ENCODE measurements at places on chromosomes 6 and 20.

DNA sequence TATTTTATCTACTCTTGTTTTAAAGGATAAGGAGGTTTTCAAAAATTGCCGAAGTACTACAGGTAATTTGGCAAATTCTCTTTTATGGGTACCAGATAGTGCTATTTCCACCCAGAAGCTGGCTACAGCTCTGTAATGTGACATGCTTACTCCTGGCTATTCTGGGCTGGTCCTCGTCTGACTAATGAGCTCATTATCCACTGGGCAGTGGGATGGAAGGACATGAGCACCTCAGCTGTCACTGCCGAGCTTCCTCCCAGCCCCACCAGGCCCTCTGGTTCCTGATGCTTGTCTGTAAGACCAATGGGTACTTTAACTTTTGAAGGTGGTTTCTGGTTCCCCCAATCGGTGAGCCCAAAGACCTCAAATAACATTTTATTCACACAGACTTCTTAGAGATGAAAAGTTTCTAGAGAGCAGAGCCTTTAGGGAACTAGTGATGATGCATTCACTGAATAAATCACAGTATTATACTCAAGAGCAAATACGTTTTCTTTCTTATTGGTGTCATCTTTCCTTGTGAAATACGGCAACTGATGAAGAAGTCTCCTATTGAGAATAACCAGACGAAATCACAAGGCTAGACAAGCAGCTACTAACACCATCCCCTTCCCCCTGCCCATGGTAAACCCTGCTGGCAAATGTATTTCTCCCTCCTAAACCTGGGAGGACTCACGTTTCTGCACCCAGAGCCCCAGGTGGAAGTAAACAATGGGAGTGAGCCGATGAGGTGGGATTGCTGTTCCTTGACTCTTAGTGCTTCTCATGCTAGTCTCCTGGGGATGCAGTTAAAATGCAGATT lies 80.8 kb downstream of the SLC22A3 start:
- DNase-seq = no peak

DNA sequence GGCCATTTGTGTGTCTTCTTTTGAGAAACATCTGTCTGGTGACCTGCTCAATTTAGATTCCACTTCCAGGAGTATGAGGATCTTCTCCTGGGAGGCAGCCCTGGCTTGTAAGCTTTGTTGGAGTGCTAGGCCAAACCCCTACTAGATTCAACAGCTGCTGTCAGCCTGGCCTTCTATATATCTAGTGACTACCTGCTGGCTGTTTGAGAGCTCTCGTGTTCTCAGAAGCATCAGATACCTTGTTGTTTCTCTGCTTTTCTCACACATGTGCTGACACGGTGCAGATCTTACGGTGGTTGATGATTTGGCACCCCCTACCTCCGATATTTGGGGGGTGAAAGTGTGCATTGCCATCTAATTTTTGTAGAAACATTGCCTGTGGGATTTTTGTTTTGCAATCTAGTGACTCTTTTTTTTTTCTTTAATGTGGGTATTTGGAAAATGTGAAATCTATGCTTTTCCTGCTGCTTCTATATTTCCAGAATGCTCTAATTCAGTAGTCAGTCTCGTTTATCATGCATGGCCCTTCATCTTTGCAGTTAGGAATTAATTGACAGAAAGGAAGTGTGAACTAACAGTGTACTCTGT lies 4.7 kb downstream of the CCN2 start:
- no peak for DNase-seq

DNA sequence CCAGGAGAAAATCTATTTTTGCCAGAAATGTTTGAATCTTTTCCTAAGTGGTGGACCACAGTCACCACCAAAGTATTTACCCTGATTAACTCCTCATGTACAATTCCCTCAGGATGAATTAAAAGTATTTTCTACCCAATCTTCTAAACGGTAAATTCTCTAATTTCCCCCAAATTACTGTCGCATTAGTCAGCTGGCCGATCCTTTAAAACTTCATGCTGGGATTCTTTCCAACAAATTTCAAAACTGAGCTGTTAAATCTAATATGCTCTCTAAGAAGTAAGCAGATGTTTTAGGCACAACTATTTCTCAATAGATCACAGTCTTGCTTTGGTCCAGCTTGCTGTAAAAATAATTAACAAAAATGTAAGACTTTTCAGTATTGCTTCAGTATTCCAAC lies 447.2 kb downstream of the FRK start:
- no peak for DNase-seq

DNA sequence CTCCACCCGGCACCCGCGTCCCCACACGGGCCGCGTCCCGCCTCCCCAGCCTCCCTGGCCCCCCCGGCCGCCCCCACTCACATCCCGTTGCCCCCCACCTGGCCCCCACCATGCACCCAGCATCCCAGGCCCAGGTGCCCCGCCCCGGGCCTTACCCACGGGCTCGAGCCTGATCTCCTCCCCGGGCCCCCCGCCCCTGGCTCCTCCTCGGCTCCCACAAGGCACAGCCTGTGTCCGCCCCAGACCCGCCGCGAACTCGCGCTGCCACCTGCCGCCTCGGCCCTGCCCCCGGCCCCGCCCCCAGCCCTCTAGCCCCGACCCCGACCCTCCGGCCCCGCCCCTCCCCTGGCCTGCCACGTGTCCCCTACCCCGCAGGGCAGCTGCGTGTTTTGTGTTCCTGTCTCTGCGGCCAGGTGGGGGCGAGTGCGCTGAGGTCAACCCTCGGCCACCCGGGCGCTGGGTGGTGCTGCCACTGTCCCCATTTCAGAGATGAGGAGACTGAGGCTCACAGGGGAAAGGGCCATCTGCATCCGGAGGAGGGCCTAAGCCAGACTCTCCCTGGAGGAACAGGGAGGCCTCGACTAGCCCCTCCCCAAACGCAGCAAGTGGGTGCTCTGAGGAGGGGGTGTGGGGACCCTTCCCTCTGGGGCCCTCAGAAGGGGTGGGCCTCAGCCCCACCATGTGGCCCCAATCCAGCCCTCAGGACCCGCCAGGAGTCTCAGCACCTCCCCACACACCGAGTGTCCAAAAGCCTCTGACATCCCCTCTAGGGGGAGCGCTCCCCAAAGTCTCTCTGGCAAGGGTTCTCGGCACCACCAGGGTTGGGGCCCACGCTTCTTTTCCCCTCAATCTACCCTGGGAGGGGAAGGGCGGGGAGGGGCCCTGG lies 99.8 kb downstream of the TAF4 start:
- no peak for DNase-seq

- DNase-seq = no peak
These were observed 26.4 kb upstream of the BHLHE23 start for GRCh38 chr20:63032861-63033793.

- DNase-seq = no peak
These were observed 520.2 kb downstream of the DOK5 start for GRCh38 chr20:54995553-54995952.

GRCh38 chr6:124780623-124781022 lies 181.6 kb upstream of the RNF217 start:
- DNase-seq = no peak

DNA sequence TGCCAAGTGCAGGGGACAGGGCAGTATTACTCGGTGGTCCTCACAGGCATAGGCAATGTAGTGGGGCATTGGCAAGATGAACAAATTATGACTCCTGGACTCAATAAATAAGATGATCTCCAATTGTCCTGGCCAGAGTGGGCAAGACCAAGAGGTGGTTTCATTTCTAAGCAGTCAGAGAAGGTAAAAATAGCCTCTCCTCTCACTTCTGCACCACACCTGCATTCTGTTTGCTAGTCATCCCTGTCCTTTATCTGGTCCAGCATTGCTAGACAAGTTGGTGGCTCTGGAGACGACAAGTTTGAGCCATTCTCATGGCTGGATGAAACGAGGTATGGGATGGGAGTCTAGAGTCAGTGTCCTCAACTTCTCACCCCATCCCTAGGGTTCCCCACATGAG lies 83.0 kb downstream of the BANF2 start:
- no peak for DNase-seq

DNA sequence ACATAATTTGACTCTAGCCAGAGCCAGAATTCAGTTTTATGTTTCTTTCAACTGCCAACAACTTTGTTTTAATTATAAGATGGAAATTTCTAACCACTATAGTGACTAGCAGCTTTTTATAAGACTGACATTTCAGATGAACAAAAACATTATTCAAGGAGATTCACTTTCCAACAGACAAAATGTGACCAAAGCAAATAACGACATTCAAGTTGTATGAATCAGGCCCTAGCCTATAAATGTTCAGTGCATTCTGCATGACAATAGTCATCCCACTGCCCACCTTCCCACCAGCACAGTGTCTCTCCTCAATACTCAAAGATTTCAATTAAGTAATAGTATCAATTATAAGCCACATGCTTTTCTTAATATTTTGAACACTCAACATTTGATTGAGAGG lies 200.7 kb downstream of the KHDC1L start:
- no peak for DNase-seq

GRCh38 chr6:89610149-89610642 lies 28.4 kb downstream of the LYRM2 start:
- peak; percentile 73 for DNase-seq

- no peak for DNase-seq
These were observed 49.1 kb downstream of the AKAP12 start for GRCh38 chr6:151288712-151289398.

GRCh38 chr20:60054716-60055634 lies 96.8 kb downstream of the CDH26 start:
- DNase-seq = no peak

GRCh38 chr20:46128310-46129151 lies 10.4 kb downstream of the CD40 start:
- DNase-seq = no peak

- no peak for DNase-seq
These were observed 45.8 kb upstream of the PNRC1 start for GRCh38 chr6:89034586-89035251.

DNA sequence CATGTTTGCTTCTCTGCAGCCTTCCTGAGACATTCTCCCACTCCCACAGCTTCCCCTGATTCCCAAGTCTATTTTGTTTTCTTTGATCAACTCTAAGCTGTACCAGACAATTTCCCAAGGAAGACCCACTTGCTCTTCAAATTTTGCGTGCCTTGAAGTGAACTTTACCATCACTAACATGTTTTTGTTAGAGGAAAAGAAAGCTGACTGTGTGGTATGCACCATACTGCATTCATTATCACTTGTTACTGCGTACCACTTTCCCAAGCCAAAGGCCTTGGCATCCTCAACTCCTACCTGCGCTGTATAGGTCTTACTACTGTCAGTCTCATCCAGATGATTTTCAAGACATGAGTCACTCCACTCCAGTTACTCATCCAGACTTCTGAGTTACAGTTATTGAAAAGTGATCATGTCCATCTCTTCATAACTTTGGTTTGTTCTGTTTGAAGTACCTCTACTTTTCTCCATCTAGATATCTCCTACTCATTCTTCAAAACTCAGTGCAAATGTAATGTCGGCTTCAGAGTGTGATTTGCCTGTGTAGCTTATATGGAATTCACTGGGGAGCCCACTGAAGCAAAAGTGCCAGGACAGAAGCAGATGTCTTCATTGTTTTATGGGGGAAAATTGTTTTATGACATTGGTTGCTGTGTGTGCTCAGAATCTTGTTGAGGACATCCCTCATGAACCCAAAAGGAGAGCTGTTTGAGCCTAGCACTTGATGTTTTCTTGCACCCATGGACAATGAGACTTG lies 5.2 kb downstream of the RPS12 start:
- no peak for DNase-seq

GRCh38 chr20:58693226-58694006 lies 816 bp downstream of the NPEPL1 start:
- no peak for DNase-seq

GRCh38 chr6:21598674-21599023 lies 5.1 kb downstream of the SOX4 start:
- no peak for DNase-seq

- no peak for DNase-seq
These were observed 67.6 kb upstream of the BACH2 start for GRCh38 chr6:90364286-90364685.

DNA sequence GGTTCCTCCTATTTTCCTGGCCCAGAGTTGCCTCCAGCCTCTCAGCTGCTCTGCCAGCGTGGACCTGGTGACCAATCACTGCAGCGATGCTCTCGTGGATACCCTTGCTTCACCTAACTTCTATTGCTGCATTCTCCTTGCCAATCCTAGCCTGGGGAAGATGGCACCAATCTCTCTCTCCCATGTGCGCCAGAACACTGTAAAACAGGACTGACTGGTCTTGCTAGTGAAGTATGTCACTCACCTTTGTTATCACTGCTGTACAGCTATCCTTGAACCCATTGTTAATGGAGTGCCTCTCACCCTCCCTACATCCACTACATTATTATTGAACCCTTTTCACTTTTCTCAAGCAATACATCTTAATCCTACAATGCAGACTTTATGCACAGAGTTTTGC lies 80.1 kb downstream of the LYRM4 start:
- DNase-seq = no peak

DNA sequence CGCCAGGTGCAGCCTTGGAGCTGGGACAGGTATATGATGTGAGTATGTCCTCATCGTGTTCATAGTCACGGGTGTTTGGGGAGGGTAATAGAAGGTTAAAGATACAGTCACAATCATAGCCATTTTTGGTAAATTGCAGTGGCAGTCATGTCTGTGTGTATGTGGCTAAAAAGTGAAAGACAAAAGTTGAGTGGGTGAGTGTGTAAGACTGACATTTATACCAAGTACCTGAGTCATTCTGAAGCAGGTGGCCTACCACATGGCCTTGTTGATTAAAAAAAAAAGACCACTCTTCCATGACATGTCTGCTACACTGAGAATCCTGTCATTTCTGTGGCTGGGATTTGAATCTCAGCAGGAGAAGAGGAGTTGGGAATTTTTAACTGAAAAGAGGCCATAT lies 181.9 kb downstream of the SCP2D1 start:
- no peak for DNase-seq

- no peak for DNase-seq
These were observed 633.1 kb downstream of the GRIK2 start for GRCh38 chr6:102026649-102027048.

DNA sequence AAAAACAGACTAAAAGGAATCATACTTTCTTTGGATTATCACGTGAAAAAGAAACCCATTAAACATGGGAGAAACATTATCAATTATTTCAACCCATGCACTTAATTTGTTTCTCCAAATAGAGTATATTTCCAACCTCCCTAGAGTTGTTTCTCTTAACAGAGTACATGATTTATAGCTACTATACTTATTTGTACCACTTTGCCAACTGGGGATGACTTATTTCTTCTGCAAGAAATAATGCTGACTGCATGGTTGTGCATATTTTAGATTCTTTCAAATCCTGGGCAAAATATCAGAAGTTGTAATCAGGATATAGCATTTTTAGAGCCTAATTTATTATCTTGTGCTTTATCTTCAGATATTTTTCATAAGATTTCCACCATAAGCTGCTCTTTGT lies 629.1 kb upstream of the EYS start:
- no peak for DNase-seq

GRCh38 chr6:26199773-26200764 lies 112.8 kb downstream of the HFE start:
- no peak for DNase-seq

GRCh38 chr6:34934516-34934915 lies 45.5 kb downstream of the ANKS1A start:
- no peak for DNase-seq

DNA sequence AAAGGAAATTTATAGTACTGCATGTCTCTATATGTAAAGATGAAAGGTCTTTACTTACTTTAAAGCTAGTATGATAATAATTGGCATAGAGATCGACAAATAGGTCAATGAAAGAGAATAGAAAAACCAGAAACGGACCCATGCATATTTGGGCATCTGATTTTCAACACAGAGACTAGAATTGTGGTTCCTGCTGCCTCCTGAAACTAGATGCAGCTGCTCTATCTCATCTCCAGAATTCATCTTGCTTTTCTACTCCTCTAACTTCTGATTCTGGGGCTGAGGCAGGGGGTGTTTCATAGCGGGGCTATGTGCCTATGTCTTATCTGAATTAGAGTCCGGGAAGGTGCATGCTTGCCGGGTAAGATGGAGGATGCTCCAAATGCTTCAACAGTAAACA lies 105.9 kb downstream of the ADTRP start:
- DNase-seq = no peak

- DNase-seq = no peak
These were observed 21.1 kb downstream of the ZNF292 start for GRCh38 chr6:87176493-87176892.

Measured in activated CD4-positive, alpha-beta T cell treated with anti-CD3 and anti-CD28 coated beads for 24 hours (primary cell).